ENCODE measurements at places on chromosomes 2 and 18.

- no peak for DNase-seq
Observed at GRCh38 chr18:6561016-6561415, 146.3 kb upstream of the L3MBTL4 start.

DNA sequence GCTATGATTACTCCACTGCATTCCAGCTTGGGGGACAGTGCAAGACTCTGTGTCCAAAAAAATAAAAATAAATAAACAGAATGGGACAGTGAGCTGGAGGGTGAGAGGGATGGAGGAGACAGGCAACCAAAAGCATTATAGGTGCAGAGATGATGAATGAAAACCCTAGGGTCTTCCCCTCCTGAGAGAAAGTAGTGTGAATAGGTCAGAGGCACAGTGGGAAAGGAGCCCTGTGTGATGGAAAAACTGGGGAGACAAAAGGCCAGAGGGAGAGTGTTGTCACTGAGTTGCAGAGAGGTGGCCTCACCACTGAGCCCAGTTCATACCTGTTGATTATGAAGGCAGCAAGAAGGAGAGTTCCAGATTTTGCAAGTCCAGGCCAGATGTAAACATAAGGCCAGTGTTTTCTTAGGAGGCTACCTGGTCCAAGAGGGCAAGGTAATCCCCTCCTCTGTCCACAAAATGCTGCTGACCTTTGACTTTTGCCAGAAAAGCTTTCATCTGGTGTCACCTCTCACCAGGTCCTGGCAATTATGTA is 17.6 kb upstream of the AGFG1 start:
- DNase-seq = no peak

- no peak for DNase-seq
Observed at GRCh38 chr18:32201948-32202672, 12.3 kb downstream of the MEP1B start.

DNA sequence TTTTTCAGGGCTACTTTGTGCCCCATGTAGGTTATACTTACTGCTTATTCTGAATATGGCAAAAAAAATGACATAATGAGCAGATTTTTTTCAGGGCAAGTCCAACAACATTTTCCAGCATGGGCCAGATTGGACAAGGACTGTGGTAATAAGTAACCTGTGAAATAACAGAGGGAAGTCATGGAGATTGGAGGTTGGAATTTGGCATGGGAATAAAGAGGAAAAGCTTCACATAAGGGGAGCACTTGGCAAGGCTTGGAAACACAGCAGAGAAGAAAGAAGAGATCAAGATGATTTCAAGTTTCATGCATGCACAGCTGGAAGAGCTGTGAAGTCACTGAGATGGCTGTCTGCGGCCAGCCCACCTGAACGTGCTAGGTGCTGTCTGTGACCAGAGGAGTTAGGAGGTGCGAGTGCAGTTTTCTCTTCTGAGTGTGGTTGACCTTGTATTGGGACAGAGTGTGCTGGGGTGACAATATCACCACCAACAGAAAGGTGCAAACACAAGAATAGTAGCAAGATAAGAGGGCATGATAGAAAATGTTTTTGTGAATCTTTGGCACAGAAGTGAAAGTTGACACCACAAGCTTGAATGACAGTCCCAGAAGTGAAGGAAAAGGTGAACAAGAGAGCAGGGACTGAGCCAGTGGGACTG is 71.1 kb upstream of the DSC1 start:
- no peak for DNase-seq

DNA sequence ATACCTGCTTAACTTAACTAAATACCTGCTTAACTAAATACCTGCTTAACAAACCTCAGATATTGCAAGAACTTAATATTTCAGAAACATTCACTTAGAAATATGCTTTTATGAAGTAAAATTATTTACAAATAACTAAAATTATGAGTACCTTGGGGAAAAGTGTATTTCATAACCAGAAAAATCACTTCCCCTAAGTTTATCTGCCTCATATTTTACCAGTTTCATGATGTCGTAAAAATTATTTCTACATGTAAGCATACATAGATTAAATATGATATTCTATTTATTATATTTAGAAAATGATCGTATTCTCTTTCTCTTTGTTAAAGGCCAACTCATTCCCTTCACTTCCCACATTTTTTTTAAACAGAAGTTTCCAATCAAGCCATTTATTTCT is 41.5 kb upstream of the DSC1 start:
- no peak for DNase-seq

DNA sequence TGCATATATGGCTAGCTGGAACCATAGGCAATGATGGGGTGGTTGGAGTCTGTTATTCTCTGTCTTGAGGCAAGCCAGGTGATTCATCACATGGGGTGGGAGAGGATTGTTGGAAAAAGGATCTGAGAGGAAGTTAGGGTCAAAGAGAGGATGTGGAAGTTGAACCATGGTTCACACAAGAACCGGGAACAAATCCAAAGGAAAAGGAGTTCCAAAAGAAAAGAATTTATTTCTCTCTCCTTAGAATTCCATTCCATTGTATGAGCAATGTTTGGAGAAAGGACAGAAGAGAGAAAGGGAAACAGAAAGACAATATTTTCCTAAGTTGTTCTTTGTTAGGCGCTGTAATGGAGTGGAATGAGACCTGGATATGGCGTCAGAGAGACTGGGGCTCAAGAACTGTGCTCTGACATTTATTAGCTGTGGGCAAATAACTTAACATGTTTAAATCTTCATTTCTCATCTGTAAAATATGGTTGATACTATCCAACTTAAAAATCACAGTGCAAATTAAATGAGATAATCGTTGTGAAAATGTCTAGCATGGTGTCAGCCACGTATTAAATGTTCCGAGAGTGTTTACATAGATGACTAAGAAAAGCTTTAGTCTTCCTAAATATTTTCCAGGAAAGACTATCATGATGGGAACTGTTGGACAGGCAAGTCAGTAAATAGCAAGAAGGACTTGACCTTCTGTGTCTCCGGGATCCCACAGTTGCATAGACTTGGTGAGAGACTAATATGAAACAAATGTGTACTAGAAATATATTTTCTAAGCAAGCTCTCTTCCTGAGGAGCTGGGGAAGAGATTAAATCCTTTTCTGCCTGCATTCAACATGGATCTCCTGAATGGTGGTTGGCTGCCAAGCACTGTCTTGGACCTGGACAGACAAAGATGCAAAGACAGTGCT is 71.4 kb downstream of the TRIB2 start:
- DNase-seq = peak; percentile 85

DNA sequence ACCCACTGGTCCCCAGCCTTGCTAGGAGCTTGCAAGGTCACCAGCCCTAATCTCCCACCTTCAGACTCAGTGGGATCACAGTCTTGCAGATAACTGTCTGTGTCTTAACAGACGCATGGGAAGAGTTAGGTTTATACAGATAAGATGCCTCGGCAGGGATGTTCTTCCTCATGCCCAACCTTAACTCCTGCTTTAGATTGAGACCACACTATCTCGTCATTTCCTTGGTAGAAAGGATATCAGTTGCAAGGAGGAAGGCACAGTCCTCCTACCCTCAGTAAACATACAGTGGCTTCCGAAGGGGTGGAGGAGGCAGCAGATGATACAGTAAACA is 7.2 kb downstream of the NT5DC4 start:
- DNase-seq = no peak

DNA sequence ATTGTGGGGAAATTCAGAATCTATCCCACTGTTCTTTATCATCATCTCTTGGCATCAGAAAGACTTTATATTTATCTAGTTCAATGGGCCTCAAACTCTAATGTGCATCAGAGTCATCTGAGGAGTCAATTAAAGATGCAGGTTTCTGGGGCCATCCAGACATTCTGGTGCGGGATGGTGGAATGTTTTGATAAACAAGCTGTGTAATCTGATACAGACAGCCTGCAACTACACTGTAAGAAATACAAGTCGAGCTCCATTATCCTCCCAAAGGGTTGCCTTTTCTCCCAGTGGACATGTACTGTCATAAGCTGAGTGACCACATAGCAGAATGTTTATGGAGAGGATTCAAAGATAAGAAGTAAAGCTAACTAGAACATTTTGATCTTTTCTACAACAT is 515.3 kb upstream of the DCC start:
- no peak for DNase-seq

- peak; percentile 51 for DNase-seq
Observed at GRCh38 chr2:235659767-235660322, 166.0 kb downstream of the AGAP1 start.

GRCh38 chr2:218081063-218081462 is 12.0 kb downstream of the RUFY4 start:
- DNase-seq = no peak

GRCh38 chr2:159410276-159410675 is 123.8 kb upstream of the WDSUB1 start:
- DNase-seq = no peak

GRCh38 chr2:137964859-137965459 is 686 bp downstream of the HNMT start:
- no peak for DNase-seq

- no peak for DNase-seq
Observed at GRCh38 chr2:59233920-59234319, 992.8 kb upstream of the FANCL start.

- no peak for DNase-seq
Observed at GRCh38 chr2:8367833-8368232, 314.0 kb upstream of the ID2 start.

DNA sequence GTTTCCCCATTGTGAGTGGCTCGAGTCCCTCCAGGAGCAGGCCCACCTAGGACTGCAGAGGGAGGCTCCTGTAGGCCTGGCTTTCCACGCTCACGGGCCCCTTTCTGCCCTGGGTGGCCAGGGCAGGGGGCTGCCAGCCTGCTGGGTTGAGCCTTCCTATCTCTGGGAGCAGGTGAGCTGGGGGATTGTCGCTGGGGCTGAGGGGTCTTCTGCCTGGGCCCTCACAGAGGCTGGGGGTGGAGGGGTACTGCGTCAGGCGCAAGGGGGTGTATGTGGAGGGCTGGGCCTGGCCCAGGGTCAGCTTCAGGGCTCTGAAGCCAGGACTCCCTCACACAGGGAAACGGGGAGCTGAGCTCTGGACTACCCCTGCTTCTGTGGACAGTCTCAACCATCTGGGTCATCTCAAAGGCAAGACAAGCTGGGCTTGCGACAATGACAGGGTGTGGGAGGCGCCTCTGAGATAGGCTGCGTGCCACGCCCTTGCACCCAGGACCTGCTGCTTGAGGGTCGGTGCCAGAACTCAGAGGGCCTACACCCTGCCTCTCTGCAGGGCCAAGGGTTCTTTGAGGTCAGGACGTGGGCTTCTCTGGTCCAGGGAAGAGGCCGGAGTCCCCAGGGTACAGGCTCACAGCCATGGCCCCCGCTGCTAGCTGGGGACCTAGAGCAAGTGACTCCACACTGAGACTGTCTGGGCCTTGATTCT is 206.1 kb downstream of the TWIST2 start:
- DNase-seq = no peak

DNA sequence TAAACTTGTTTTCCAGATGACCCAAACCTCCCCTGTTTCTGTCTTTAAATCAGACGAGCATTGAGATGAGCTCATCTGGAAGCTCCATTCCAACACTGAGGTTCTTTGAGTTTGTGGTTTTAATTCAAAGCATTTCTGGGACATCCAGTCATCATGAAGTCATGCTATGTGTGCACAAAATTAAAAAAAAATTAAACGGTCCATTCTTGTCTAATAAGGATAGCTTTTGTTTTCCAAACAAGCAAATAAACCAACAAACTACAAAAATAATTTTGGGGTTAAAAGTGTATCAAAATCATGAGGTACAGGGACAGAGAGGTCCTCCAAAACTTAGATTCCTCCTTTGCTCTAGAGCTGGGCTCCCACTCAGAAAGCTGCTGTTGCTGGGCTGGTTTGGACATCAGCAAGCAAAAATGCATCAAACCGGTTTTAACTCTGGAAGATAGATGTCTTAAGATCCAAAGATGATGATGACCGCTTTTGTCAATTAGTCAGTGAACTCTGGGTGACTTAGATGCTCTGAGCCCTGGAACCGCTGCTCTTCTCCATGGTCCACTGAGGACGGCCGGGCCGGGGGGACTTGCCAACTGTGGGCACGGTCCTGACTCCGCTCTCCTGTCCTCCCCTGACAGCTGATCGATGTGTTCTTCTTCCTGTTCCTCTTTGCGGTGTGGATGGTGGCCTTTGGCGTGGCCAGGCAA is 65.4 kb downstream of the TRPM8 start:
- peak; percentile 91 for DNase-seq

GRCh38 chr18:48580782-48581181 is 42.0 kb downstream of the CTIF start:
- DNase-seq = no peak

- no peak for DNase-seq
Observed at GRCh38 chr2:34660741-34661140, 1061.6 kb upstream of the FAM98A start.

DNA sequence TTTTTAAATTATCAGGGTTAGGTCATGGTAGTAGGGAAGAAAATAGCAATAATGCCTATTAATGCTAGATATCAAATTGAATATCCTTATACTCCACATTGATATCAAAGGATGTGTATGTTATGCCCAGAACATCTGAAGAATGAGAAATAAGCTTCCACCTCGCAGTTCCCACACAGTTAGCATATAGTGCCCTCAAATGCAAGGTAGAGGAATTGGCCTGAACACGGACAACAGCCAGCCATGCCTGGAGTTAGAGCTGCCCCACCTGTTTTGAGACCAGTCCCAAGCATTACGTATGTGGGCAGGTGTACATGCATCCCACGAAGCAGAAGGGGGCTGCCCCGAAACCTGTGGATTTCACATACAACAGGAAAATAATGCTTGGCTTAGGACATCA is 79.6 kb downstream of the SUMO1 start:
- DNase-seq = no peak

DNA sequence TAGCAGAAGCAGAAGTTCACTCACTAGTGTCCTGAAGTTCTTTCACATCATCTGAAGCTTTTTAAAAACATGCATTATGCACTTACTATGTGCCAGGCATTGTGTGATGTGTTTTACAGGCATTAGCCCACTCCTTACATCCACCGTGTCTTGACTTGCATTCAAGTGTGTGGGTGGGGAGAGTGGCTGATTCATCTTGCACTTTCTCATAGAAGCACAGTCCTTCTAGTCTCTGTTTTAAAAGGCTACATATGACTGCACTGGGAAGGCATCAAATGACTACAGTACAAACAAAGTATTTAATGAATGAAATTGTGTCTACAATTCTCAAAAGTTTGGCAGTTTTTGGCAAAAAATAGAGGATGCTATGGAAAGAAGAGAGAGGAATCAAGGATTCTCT is 21.6 kb upstream of the DSC3 start:
- no peak for DNase-seq

DNA sequence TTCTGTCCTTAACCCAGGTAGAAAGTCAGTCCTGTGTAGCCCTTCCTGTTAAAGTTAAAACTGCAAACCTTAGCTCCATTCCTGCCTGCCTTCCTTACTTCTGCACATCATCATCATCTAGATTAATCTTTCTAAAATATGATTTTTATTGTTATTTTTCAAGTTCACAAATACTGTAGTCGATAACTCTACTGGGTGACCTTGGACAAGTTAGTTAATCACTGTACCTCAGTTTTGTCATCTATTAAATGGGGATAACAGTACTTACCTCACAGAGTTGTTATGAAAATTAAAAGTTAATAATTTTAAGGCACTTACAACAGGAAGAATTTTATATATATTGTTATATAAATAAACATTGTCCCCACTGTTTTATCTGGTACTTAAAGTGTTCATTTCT is 2.5 kb upstream of the YPEL5 start:
- DNase-seq = no peak

All from fibroblast of skin of left biceps (primary cell).